ENCODE measurements at places on chromosomes 16 and 17. TPM values are rescaled to one million over a fixed set of nuclear protein-coding genes. Genes with fewer than 3 reads are reported as not detected.

Gene PABPN1L
- polyA plus RNA-seq, result not detected

Gene SULT1A2
- 0.12 TPM for polyA plus RNA-seq

Gene KRT33A
- polyA plus RNA-seq, result not detected

Gene CLEC19A
- not detected for polyA plus RNA-seq

Gene BTBD17
- polyA plus RNA-seq, result not detected

Gene TENT4B
- polyA plus RNA-seq, result 6.0 TPM

Gene SLC16A13
- 1.7 TPM for polyA plus RNA-seq

Gene TPPP3
- polyA plus RNA-seq, result 1.5 TPM

Gene KRTAP2-2
- not detected for polyA plus RNA-seq

Gene GPATCH8
- 16.3 TPM for polyA plus RNA-seq

Gene CD300LF
- polyA plus RNA-seq, result not detected

Gene TBX6
- polyA plus RNA-seq, result not detected

Gene NLRC5
- 9.2 TPM for polyA plus RNA-seq

Gene CASKIN1
- 0.02 TPM for polyA plus RNA-seq

Gene TVP23A
- polyA plus RNA-seq, result not detected

Gene BAIAP3
- polyA plus RNA-seq, result 0.38 TPM

GRCh38 chr16:8850279-8850885, 18.4 kb downstream of the CARHSP1 start:
- DNase-seq, result no peak

DNA sequence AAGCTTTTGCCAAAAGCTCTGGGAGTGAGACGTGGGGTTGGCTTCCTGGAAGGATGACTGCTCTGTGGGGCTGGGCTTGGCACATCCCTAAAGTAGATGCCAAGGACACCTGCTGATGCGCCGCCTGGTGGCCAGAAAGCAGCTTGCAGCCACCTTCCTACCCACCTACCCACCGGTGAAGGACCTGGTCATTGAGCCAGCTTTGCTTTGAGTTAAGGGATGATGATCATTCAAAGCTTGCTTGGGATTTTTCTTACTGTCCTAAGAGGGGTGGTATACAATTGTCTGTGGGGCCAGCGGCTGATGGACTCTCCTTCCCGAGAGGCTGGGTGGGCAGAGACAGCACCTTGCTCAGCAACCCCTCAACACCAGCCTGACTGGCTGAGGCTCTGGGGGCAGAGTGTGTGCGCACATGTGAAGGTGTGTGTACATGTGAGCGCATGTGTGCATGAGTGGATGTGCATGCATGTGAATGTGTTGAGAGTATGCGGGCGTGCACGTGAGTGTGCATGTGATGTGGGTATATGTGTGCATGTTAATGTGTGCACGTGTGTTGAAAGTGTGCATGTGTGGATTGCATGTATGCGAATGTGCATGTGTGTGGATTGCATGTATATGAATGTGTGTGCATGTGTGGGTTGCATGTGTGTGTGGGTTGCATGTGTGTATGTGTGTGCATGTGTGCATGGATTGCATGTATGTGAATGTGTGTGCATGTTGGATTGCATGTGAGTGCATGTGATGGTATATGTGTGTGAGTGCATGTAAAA, 18.6 kb downstream of the C1QTNF1 start:
- no peak for DNase-seq

DNA sequence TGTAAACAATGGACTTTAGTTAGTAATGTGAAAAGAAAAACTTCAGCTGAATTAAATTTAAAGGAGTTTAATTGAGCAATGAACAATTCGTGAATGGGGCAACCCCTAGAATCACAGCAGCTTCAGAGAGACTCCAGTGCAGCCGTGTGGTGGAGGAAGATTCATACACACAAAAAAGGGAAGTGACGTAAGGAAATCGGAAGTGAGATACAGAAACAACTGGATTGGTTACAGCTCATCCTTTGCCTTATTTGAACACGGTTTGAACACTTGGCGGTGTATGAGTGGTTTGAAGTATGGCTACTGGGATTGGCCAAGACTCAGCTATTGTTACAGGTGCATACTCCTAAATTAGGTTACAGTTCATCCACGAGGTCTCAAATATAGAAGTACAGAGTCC, 460.4 kb upstream of the ASIC2 start:
- no peak for DNase-seq

GRCh38 chr16:79012671-79013434, 587.7 kb downstream of the MAF start:
- no peak for DNase-seq

GRCh38 chr17:15291674-15292361, 26.7 kb upstream of the PMP22 start:
- DNase-seq, result no peak

GRCh38 chr16:75019007-75019406, 20.2 kb downstream of the ZNRF1 start:
- no peak for DNase-seq

- DNase-seq, result no peak
Measured at GRCh38 chr17:44112284-44113280, 10.9 kb downstream of the HDAC5 start.

GRCh38 chr16:70805787-70806186, 4.8 kb upstream of the VAC14 start:
- DNase-seq, result peak; percentile 38

DNA sequence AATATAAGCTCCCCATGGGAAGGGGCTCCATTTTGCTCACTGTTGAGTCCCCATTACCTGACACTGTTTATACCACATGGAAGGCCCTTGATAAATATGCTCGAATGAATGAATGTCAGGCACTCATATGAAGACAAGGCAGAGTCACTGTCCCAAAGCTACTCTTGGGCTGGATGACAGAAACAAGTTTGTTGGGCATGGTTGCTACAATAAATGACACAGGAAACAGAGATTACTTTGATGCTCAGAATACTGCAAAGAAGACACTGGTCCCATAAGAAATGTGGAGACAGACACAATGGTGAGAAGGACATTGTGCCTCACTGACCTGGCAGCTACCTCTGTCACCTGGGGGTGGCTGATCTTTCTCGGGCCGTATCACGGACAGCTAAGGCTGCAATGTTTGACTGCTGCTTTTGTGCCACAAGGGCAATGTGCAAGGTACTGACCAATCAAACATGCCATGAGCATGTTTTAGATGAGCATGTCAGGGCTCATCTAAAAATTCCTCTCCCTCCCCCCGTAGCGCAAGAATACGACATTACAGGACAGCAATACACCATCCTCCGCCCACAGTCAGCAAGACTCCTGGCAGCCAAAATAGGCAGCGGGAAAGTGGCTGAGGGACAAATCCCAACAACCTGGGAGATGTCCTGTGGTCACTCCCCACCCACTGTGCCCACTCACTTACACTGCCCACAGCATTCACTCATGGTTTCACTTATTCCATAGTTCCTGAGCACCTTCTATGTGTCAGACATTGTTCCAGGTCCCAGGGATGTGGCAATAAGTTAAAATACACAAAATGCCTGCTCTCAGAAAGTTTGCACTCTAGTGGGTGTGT, 5.0 kb downstream of the PIK3R6 start:
- DNase-seq, result no peak

- DNase-seq, result no peak
Measured at GRCh38 chr16:30526137-30526822, at the start of gene ZNF768. Gene ZNF768, minus strand, starts transcription at chr16:30526566. Its CDS starts 153 bp downstream, at chr16:30526413.

DNA sequence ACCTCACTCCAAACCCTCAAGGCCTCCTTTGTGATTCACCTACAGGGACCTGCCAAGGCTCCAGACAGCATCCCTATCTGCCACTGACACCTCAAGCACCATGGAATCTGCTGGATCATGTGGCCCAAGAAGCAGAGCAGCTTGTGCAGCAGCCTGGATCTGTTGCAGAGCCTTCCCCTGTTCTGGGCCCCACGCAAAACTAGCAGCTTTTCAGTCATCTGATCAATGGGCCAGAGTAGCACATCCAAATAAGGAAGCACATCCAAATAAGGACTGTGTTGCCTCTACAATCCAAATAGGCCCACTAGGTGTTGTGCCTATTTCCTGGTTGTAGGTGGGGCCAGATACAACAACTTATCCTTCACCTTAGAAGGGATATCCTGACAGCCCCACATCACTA, 97.1 kb upstream of the GNAO1 start:
- no peak for DNase-seq

GRCh38 chr17:80981062-80981902, 10.4 kb upstream of the CHMP6 start:
- no peak for DNase-seq

- no peak for DNase-seq
Measured at GRCh38 chr17:35239823-35240222, 3.0 kb upstream of the SLFN5 start.

DNA sequence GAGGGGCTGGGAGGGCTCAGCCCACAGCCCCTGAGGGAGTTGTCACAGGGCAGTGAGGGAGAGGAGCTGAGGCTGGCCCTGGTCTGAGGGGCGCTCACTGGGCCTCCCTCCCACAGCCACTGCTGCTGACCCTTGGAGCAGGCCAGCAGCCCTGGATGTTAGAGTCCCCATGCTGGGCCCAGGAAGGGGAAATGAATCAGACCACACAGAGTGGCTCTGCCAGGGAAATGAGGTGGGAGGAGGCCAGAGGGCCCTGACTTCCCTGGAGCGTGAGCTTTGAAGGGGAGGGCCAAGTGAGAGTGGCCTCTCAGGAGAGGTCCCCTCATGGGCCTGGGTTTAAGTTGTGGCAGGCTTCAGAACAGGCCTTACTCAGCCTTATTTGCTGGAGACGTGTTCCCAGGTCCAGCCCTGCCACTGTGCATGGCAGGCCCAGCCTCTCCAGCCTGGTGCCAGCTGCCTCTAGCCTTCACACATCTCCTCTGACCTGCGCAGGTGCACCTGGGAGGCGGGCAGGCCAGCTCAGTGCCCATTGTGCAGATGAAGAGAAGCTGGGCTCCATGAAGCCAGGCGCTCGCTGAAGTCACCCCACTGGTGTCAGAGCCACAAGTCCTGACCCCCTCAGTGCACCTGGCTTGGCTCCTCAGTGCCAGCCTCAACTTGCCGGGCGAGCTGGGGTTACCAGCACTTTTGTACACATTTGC, 15.4 kb downstream of the GPT2 start:
- DNase-seq, result no peak

GRCh38 chr16:88509749-88510069, 56.6 kb downstream of the ZFPM1 start:
- no peak for DNase-seq

DNA sequence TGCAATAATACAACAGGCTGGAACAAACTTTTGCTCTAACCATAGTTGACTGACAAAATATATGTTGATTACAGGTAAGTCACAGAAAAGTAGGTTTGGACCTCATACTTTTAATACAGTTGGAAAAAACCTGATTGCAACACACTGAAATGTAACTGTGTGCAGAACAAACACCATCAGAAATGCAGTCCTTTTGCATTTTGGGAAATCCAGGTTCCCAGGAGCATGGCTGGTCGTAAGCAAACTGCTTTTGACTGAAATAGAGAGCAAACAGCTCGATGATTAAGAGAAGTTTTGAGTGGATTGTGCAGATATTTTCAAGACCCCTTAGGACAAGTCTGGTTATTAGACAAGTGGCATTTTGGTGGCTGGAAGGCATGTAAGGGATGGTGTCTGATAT, 8.0 kb downstream of the IGF2BP1 start:
- DNase-seq, result no peak

- no peak for DNase-seq
Measured at GRCh38 chr17:43881181-43881580, 26.2 kb downstream of the MPP2 start.

GRCh38 chr17:79306424-79307318, 232.0 kb downstream of the ENGASE start:
- DNase-seq, result no peak

DNA sequence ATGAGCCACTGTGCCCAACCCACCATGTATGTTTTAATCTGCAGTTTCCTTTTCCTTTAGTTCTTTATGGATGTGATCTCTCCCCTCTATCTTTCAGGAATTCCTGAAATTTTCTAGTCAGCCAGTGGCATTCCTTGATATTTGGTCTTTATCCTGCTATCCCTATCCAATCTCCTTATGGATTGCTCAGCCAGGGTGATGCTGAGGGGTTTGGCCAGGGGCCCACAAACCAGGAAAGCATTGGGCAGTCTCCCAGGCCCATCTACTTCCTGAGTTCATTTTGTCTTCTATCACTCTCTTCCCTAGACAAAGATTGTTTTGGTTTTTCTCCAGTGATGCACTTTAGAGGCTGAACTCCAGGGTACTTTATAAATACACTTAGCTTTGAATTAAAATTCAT, 115.9 kb downstream of the KATNIP start:
- no peak for DNase-seq

- no peak for DNase-seq
Measured at GRCh38 chr16:48684148-48684547, 74.2 kb upstream of the N4BP1 start.

DNA sequence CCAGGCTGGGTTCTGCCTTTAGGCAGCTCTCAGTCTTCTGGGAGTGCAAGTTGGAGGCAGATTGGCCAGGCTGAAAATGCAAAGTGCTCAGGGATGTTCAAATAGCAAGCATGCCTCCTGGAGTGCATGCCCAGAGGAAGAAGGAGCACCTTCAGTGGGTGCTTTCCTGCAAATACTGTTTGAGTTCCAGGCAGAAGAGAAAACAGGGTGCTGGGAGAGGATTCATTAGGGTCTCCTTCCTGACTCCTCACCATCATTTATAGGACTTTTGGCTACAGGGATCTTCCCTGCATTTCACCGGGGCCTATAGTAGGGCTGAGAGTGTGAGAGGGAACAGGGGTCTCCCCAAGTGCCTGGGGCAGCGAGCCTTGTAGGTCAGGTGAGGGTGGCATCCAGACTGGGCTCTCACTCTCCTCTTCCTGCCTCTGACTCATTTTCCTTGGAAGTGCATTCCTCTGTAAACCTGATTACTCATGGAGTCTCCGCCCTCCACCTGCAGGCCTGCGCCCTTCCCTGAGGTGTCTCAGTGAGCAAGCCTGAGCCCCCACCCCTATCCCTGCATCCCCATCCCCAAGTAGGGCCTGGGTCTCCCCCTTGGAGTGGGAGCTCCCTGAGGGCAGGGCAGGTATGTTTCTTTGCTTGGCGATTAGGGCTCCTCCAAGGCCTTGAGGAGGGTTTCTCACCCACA, 17.1 kb upstream of the TNS4 start:
- no peak for DNase-seq

DNA sequence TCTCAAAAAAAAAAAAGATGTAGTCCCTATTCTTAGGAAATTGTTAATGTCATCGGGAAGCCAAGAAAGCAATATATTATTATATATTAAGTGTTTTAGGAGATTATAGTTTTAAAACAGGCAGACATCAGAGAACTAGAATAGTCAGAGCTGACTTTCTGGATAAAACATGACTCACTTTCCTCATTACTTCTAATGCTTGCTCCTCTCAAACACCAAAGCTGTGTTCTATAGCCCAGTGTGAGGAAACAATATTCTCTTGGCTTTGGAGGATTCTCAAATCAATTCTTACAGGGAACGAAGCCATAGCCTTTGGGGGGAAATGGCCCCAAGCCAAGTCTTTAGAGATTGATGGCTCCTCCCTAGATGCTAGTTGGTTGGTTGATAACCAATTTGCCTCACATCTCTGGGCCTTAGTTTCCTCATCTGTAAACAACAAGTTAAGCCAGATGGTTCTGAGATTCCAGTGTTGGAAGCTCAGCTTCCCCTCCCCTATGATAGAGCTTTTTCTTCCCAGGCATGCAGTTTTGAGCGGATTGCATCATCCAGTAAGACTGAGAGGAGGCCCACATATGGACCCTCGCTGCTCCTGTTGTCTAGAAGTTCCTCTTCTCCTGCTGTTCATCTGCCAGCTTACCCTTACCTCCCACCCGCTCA, 12.4 kb downstream of the NMT1 start:
- peak; percentile 93 for DNase-seq

GRCh38 chr17:49403514-49404289, 11.0 kb downstream of the PHB1 start:
- no peak for DNase-seq
